Stimulated activated naive CD8-positive, alpha-beta T cell treated with anti-CD3 and anti-CD28 coated beads, Interleukin-15, amount 100 ng/mL, for 72 hours (primary cell): ENCODE measurements at places on chromosomes 6 and 20.

DNA sequence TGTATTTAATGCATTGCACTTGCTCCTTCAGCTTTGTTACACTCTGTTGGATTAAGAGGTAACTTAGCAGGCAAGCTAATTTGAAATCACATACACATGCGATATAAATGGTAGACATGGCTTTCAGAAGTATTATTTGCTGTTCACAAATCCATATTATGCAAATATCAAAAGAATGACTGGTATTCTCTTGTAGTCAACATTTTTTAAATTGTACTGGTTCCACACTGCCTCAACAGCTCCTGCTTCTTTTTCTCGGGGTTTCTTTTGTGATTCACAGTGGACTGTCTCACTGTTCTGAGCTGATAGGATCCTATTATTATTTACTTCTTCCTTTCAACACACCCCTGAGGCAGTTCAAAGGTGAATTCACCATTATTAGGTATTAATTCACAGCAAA is 927.4 kb downstream of the KIF16B start:
- no peak for DNase-seq

- DNase-seq, result no peak
Observed at GRCh38 chr20:25245461-25245860, 2.4 kb upstream of the PYGB start.

GRCh38 chr6:72916298-72916697 is 294.4 kb downstream of the KCNQ5 start:
- no peak for DNase-seq

DNA sequence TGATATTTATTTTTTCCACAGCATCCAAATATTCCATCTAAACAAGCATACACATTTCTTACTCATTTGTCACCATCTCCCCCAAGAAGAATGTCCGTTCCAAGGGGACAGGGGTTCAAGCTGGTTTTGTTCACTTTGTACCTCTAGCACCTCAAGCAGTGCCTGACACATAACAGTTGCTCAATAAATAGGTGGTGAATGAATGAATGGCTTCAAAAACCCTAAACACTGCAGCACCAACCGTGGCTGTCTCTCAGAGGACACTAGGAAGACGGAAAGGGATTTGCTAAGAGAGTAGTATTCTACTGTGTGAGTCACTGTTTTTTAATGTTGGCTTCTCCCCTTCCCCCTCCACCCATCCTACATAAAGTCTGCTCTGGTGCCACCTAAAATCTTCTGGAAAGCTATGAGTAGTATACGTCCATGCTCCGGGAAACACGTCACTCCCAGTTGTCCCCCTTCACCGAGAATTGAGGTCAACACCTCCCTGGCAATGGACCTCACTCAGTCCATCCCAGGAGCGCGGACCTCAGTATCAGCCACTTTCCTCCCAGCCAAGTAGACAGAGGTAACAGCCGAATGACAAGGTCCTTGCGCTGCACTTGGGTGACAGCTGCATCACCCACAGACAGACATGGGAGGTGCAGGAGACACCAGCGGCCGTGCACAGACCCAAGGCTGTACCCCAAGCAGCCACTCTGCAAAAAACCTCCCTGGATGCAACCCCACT is 107.4 kb downstream of the PREX1 start:
- no peak for DNase-seq

DNA sequence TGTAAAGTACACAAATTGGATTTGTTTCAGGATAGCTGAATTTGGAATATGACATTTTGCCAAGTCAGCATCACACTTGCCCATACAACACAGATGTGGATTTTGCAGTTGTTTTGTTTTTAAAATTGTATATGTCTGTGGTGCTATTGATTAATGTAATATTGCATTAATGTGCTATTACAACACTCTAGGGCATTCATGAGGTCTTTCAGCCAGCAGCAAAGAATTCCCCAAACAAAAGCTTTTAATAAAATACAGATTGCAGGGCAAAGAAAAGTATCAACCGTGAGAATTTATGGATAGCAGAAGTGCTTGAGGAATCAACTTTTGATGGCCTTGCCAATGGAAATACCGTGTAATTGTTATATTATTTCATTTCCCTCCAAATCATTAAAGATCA is 144.9 kb downstream of the AIG1 start:
- DNase-seq, result no peak

DNA sequence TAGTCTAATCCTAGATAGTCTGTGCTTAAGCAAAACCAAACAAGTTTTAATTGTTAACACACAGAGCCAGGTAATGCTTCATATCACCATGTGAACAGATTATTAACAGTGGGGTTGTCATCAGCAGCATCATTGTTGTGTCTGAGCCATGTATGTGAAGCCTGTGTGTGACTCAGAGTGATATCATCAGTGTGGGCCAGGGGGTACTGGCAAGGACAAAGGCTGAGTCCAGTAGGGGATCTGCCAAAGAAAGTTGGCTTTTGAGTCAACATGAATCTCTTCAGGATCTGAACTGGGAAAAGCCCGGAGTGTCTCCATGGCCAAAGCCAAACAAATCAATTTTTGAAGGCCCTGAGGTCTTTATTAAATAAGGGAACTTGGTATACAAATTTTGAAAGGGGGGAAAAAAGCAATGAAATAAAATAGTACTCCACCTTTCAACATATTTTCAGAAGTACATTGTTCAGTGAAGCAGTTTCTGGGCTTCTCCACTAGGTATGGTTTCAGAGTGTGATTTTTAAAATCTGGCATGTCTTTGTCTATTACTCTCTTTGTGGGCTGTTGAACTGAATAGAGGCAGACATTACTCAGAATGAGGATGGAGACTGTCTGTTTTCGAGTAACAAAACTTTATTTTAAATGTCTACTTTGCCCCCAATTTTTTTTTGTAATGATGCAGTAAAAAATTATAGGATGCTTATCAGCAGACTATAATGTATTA is 444.2 kb upstream of the JAG1 start:
- no peak for DNase-seq

- no peak for DNase-seq
Observed at GRCh38 chr20:44036441-44036840, 121.8 kb downstream of the TOX2 start.

GRCh38 chr20:34415079-34415478 is 52.0 kb downstream of the ITCH start:
- no peak for DNase-seq

GRCh38 chr6:148324297-148324985 is 18.2 kb upstream of the SASH1 start:
- no peak for DNase-seq
